ENCODE measurements at places on chromosomes 12 and 14.

DNA sequence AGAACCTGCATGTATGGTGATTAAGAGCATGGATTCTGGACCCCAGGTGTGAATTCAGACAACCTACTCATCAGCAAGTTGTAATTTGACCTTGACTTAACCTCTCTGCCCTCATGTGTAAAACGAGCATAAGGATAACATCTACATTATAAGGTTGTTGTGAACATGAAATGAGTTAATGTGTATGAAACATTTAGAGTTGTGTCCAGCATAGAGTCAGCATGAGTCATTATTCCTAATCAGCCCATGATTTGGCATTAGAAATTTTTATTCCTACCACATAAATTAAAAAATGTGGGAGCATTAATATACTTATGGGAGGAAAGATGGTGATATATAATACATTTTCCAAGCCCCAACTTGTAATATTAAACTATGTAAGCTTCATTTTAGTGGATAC is 95.9 kb upstream of the DDHD1 start:
- H3K27ac ChIP-seq, result no peak overlapping the region
- ATAC-seq, result no peak

DNA sequence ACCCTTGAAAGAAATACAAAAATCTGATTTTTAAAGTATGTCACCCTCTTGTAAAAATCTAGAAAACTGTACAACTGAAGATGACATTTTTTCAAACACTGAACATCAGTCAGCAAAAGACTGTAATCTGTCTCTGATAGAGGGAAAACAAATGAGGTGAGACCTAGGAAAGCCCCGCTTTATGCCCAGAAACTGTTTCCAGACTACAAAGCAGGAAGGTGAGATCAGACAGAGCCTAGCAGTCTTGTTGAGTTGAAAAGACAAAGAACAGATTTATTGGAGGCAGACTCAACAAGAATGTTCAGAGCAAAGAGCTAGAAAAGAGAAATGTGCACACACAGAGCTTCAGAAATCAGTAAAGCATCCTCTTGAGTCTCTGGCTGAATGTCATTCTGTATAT is 873.6 kb downstream of the LRFN5 start:
- no peak overlapping the region for H3K4me3 ChIP-seq
- H3K27me3 ChIP-seq, result no peaks in the 10 kb centered on the region
- H3K36me3 ChIP-seq, result no peaks in the 10 kb centered on the region
- H3K27ac ChIP-seq, result no peak overlapping the region

DNA sequence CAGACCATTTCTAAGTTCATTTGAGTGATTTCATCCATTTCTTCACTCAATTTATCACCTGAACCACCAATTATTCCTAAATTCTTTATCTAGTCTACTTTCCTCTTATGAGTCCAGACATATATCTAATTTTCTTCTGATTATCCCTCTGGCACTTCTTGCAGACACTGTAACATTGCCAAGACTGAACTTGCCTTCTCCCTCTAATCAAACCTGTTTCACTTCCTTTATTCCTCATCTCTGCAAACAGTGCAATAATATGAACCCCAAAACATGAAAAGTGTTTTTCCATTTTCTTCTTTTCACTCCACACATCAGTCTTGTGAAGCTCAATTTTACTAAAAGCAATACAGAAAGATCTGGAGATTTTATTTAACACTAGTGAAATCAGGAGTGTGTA is 37.8 kb upstream of the PTPRQ start:
- no peaks in the 10 kb centered on the region for H3K4me1 ChIP-seq
- H3K27ac ChIP-seq, result no peak overlapping the region
- peaks cover 5% of the 10 kb centered on the region for H3K27me3 ChIP-seq
- no peaks in the 10 kb centered on the region for H3K36me3 ChIP-seq
- ATAC-seq, result no peak
- H3K4me3 ChIP-seq, result no peak overlapping the region

- H3K4me1 ChIP-seq, result no peaks in the 10 kb centered on the region
- no peak for ATAC-seq
- no peak overlapping the region for H3K4me3 ChIP-seq
- H3K36me3 ChIP-seq, result no peaks in the 10 kb centered on the region
- no peaks in the 10 kb centered on the region for H3K27me3 ChIP-seq
- peak overlapping the region; percentile 58 for H3K27ac ChIP-seq
These were observed 145.4 kb upstream of the KITLG start for GRCh38 chr12:88725592-88726143.

DNA sequence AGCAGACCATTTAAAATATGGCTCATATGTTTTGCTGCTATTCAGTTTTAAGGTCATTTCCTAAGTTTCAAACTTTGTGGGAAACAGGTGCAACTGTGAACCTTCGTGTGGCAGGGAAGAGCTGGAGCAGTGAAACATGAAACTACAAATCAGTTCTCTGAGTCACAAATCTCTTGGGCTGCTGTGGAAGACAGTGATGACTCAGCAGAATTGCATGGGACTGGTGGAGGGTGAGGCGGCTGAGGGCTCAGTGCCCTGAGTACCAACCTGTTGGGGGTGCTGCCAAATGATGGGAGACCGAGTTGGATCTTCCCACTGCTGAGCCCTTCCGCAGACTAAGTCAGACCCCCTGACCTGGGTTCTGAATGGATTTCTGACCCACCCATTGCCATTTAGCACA is 8.4 kb upstream of the CALM1 start:
- H3K4me1 ChIP-seq, result no peaks in the 10 kb centered on the region
- no peaks in the 10 kb centered on the region for H3K27me3 ChIP-seq
- H3K4me3 ChIP-seq, result no peak overlapping the region
- no peak for ATAC-seq
- no peaks in the 10 kb centered on the region for H3K36me3 ChIP-seq

GRCh38 chr14:78805570-78805969 is 635.4 kb downstream of the NRXN3 start:
- H3K36me3 ChIP-seq, result no peaks in the 10 kb centered on the region
- ATAC-seq, result no peak
- H3K27ac ChIP-seq, result no peak overlapping the region
- H3K4me3 ChIP-seq, result no peak overlapping the region

- no peak for ATAC-seq
- H3K4me3 ChIP-seq, result no peak overlapping the region
- H3K4me1 ChIP-seq, result no peaks in the 10 kb centered on the region
- H3K27ac ChIP-seq, result no peak overlapping the region
- no peaks in the 10 kb centered on the region for H3K36me3 ChIP-seq
- no peaks in the 10 kb centered on the region for H3K27me3 ChIP-seq
These were observed 24.5 kb upstream of the ULK1 start for GRCh38 chr12:131869871-131870418.

- no peaks in the 10 kb centered on the region for H3K36me3 ChIP-seq
- H3K27me3 ChIP-seq, result peaks cover 29% of the 10 kb centered on the region
- no peak overlapping the region for H3K27ac ChIP-seq
- H3K4me1 ChIP-seq, result no peaks in the 10 kb centered on the region
- ATAC-seq, result no peak
These were observed 1141.2 kb upstream of the TMEM132C start for GRCh38 chr12:127125607-127126259.

GRCh38 chr12:47755655-47756562 is 2.8 kb downstream of the RAPGEF3 start:
- no peaks in the 10 kb centered on the region for H3K27me3 ChIP-seq
- peak overlapping the region; percentile 72 for H3K4me3 ChIP-seq
- peak overlapping the region; percentile 80 for H3K27ac ChIP-seq
- peaks cover 8% of the 10 kb centered on the region for H3K36me3 ChIP-seq
- peaks cover 77% of the 10 kb centered on the region for H3K4me1 ChIP-seq

DNA sequence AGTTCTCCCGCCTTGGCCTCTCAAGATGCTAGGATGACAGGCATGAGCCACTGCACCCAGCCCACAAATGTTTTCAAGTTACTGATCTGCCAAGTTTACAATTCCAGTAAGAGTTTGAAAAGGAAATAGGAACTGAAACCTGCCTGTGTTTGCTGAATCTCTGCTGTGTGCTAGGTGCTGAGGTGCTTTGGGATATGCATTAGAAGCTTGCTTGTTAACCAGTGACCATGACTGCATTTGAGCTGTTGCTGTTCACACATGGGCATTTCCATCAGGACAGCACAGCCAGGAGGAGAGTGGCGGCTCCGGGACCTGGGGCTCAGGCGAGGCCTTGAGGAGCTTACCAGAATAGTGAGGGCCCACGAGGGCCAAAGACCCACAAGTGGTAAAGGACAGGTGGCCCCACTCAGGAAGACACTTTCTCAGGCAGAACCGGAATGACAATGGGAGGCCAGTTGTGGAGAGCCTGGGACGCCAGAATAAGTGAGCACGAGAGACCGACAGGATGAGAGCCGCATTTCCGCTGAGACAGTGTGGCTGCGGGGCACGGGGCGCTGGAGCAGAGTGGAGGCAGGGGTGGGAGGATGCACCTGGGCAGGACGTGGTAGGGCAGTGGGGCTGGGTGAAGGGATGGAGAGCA is 54.5 kb upstream of the MMP17 start:
- H3K4me3 ChIP-seq, result no peak overlapping the region
- no peaks in the 10 kb centered on the region for H3K27me3 ChIP-seq
- ATAC-seq, result no peak
- peaks cover 23% of the 10 kb centered on the region for H3K4me1 ChIP-seq
- H3K36me3 ChIP-seq, result peaks cover 77% of the 10 kb centered on the region

- peaks cover 18% of the 10 kb centered on the region for H3K27me3 ChIP-seq
- no peaks in the 10 kb centered on the region for H3K36me3 ChIP-seq
- no peak overlapping the region for H3K27ac ChIP-seq
These were observed 720.9 kb upstream of the TBX3 start for GRCh38 chr12:115404761-115405470.

- no peak overlapping the region for H3K27ac ChIP-seq
- H3K4me3 ChIP-seq, result no peak overlapping the region
- no peaks in the 10 kb centered on the region for H3K27me3 ChIP-seq
These were observed 183.1 kb downstream of the PHLDA1 start for GRCh38 chr12:75848431-75848925.

DNA sequence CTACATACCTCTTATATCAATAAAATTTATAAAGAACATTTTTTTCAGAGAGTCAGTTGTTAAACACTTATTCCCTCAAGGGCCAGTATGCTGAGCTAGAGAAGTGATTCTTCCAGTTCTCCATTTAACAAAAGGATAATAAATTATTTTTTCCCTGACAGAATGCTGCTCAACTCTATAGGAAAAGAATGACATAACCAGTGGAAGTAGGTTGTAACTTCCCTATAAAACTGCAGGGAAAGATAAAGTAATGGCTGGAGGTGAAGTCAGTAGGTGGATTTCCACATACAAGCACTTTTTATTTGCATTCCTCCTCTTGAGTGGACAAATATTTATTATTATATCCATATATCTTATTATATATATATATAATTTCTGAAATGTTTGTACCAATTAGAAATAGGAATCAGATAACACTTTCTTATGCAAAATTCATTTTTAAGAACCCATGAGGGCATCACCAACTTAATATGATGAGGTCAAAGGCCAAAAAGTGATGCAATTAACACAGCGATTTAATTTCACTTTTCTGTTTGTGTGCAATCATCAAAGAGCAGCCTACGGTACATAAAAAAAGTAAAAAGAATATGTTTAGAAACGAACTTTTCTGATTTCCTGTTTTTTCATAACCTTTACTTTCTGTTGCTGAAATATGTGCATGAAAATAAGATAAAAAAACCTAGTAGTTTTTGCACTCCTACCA is 175.3 kb downstream of the PRKD1 start:
- no peak overlapping the region for H3K27ac ChIP-seq
- H3K36me3 ChIP-seq, result no peaks in the 10 kb centered on the region
- H3K4me3 ChIP-seq, result no peak overlapping the region
- no peaks in the 10 kb centered on the region for H3K4me1 ChIP-seq
- no peak for ATAC-seq
- H3K27me3 ChIP-seq, result no peaks in the 10 kb centered on the region

- H3K36me3 ChIP-seq, result no peaks in the 10 kb centered on the region
- no peaks in the 10 kb centered on the region for H3K27me3 ChIP-seq
- H3K4me1 ChIP-seq, result no peaks in the 10 kb centered on the region
- ATAC-seq, result peak; percentile 53
These were observed 812.8 kb downstream of the C12orf50 start for GRCh38 chr12:87216436-87216835.

GRCh38 chr12:93022603-93023340 is 93.7 kb upstream of the EEA1 start:
- H3K4me1 ChIP-seq, result no peaks in the 10 kb centered on the region
- no peak overlapping the region for H3K4me3 ChIP-seq
- no peak for ATAC-seq
- H3K27ac ChIP-seq, result no peak overlapping the region
- H3K36me3 ChIP-seq, result no peaks in the 10 kb centered on the region
- H3K27me3 ChIP-seq, result no peaks in the 10 kb centered on the region

GRCh38 chr12:9910716-9911421 is 21.3 kb downstream of the CLEC2A start:
- H3K27ac ChIP-seq, result no peak overlapping the region
- ATAC-seq, result no peak
- no peaks in the 10 kb centered on the region for H3K4me1 ChIP-seq
- no peak overlapping the region for H3K4me3 ChIP-seq
- H3K27me3 ChIP-seq, result no peaks in the 10 kb centered on the region
- H3K36me3 ChIP-seq, result no peaks in the 10 kb centered on the region

Data from gastroesophageal sphincter (tissue), 4 donors.